ENCODE measurements at places on chromosomes 2 and 18.
A peak's percentile ranks its signal among the peaks of the same experiment; 100 is the strongest.

DNA sequence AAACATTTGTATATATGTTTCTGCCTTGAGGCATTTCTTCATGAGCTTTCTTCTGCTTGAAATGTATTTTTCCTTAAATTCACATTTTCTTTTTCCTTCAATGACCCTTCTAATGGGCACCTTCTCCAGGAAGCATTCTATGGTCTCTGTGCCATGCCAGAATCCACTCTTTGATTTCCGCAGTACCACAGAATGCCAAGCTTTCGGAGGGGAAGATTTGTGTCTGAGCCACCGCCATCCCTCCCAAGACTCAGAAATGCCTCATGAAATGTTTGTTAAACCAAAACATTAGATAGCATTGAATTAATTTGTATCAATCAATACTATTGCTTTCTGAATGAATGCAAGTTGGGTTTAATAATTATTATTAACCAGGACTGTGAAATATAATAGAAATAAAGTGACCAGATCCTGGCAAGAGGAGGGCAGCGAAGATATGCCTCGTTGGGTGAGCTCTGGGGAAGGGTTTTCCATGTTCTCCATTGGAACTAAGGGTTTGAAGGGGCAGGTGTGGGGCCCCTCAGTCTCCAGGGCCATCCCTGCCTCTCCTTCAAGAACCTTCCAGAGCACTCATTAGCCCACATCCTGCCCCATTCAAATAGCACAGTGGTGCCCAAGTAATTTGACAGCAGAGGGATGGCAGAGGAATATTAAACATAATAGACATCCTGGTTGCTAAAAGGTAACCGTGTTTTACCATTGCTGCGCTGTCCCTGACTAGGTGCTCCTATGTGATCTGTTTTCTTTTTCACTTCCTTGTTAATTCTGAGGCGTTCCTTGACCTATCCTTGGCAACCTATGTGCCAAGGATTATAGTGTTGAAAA is 189.6 kb downstream of the MYCN start:
- DNase-seq, result no peak

GRCh38 chr2:201260302-201260800 is at the start of gene CASP8:
CASP8 (plus strand) TSS chr2:201260536; CDS start chr2:201266487, 5,951 bp downstream.
- peak; percentile 40 for DNase-seq

- DNase-seq, result no peak
Measured at GRCh38 chr2:138476186-138476585, 25.4 kb upstream of the SPOPL start.

DNA sequence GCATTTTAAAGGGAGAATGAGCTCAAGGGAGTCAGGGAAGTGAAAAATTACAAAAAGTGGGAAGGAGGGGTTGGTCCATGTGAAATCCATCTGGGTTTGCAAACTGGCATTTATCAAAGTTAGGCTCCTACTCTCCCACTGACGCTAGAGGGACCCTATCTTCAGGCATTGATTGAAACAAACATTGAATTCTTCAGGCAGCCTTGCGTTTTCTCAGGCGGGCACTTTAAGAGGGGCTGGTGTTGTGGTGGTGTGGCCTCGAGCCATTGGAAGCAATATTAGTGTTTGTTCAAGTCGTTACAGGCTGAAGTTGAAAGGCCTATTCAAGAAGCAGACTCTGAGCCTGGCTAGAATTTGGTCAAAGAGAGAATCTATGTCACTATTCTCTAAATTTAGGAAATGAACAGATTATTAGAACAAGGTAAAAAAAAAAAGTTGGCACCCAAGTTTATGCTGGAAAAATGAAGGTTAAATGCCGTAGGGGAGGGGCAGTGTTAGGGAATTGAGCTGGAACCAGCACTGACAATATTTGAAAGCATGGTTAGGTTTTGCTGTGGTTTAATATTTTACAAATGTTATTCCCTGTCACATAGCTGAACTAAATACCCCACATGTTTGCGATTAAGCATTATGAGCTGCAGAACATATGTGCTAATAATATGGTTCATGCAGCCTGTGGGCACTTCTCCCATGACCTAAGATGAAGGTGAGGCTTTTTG is 36.8 kb downstream of the STON1 start:
- no peak for DNase-seq

GRCh38 chr2:154452906-154453493 is 245.5 kb upstream of the KCNJ3 start:
- no peak for DNase-seq

GRCh38 chr2:176124947-176125771 is 2.6 kb downstream of the HOXD9 start:
- no peak for DNase-seq

DNA sequence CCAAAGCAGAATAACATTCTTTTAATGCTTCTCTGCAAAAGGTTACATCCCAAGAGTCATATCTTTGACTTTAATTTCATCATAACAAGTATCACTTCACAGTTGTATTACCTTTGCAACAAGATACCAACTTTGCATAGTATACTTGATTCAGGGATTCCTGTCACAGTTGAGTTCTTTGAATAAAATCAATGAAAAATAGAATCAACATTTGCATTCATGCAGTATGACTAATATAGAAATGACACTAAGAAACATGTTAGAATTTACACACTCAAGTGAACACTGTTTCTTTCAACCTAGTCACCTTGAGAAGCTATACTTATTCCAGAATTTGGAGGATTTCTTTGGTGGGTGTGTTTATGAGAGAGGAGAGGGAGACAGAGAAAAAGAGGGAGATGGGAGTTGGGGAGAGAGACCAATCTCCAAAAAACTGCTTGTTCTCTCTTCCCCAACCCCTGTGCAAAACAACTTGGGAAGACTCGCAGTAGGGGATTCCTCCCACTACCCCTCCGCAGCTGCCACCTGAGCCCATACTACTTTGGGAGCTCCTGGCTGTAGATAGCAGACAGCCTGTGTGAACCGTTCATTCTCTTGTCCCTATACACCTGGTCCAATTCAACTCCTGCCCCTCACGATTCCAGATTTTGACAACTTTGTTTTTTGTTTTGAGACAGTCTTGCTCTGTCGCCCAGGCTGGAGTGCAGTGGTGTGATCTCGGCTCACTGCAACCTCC is 57.7 kb downstream of the PELI1 start:
- DNase-seq, result no peak

DNA sequence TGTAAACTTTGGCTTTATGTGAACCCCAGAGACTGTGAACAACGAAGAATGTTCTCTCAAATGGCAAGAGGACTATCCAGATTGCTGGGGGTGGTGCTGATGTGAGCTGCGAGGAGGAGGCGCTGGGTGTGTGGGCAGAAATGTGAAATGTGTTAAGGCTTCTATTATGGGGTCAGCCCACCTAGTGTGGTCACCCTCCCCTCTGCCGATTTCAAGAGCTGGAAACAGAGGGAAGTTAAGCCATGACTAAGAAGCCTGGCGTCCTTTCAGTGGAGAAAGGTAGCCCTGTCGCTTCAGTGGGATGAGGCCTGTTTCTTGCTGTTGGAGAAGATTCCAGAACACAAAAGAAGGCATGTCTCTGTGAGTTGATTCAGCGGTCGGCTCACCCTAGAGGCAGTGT is 89.0 kb upstream of the KCTD1 start:
- DNase-seq, result no peak

DNA sequence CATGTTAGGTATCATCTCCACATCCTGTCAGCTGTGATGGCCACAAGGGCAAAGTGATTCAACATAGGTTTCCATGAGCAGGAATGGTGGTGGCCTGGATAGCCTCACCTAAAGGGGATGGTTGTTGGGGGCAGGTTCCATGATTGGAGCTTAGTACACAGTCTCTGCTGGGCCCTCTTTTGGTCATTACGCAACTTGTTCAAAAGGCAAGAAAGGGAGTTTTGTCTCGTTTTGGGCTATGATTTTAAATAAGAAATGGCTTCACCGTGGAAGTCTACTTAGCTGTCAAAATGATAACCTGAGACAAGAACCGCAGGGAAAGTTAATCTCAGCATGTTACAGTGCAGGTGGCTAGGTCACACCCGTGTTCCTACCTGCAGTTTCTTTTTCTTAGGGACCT is 13.1 kb upstream of the MC4R start:
- no peak for DNase-seq

- no peak for DNase-seq
Measured at GRCh38 chr2:214378455-214379103, 32.3 kb upstream of the VWC2L start.

GRCh38 chr2:136693966-136694365 is 71.4 kb upstream of the THSD7B start:
- DNase-seq, result no peak
